ENCODE measurements at places on chromosomes 5 and 9.

DNA sequence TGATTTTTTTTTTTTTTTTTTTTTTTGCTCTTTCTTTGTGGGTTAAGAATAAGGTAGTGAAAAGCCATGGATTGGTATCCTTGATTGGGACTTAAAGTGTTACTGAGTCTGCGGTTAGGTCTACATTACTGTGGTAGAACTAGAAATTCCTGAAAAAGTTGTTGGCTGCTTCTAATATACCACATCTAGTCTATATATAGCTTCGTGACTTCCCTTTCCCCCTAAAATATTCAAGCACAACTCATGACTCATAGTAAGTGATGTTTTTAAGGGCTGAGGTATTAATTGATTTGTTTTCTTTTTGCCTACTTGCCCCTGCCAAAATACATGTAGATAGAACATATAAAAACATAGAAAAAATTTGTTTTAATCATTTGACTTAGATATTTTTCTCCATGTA, 247.6 kb downstream of the TMEM232 start:
- DNase-seq, result no peak

- no peak for DNase-seq
These were observed 9.3 kb downstream of the SLC28A3 start for GRCh38 chr9:84331119-84331809.

DNA sequence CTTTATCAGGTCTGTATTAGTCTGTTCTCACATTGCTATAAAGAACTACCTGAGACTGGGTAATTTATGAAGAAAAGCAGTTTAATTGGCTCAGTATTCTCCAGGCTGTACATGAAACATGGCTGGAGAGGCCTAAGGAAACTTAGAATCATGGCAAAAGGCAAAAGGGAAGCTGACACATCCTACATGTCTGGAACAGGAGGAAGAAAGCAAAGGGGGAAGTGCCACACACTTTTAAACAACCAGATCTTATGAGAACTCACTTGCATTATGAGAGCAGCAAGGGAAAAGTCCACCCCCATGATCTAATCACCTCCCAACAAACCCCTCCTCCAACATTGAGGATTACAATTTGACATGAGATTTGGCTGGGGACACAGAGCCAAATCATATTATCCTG, 132.1 kb downstream of the PCSK1 start:
- no peak for DNase-seq

GRCh38 chr5:141950207-141951005, 7.6 kb downstream of the PCDH12 start:
- no peak for DNase-seq

DNA sequence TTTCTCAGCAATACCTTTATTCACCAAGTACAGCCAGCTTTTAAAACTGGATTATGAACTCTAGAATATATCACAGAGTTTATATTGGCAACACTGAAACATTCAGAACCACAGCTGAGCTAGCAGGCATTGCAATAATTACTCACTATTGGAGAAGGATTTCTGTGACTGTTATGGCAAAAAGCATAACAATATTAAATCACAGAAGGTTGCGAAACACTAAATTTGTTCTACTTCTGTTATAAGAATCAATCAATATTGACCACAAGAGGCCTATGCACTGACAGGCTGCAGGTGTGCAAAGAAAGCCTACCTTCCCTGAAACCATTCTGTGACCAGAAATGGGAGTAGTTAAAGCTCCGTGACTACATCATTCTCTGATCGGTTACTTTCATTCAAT, 59.2 kb downstream of the AP3B1 start:
- DNase-seq, result no peak

- DNase-seq, result no peak
These were observed 22.1 kb upstream of the LPCAT1 start for GRCh38 chr5:1545805-1546355.

- no peak for DNase-seq
These were observed 2.0 kb downstream of the RNF44 start for GRCh38 chr5:176535101-176535663.

- DNase-seq, result no peak
These were observed 5.7 kb upstream of the ADRB2 start for GRCh38 chr5:148820461-148821395.

DNA sequence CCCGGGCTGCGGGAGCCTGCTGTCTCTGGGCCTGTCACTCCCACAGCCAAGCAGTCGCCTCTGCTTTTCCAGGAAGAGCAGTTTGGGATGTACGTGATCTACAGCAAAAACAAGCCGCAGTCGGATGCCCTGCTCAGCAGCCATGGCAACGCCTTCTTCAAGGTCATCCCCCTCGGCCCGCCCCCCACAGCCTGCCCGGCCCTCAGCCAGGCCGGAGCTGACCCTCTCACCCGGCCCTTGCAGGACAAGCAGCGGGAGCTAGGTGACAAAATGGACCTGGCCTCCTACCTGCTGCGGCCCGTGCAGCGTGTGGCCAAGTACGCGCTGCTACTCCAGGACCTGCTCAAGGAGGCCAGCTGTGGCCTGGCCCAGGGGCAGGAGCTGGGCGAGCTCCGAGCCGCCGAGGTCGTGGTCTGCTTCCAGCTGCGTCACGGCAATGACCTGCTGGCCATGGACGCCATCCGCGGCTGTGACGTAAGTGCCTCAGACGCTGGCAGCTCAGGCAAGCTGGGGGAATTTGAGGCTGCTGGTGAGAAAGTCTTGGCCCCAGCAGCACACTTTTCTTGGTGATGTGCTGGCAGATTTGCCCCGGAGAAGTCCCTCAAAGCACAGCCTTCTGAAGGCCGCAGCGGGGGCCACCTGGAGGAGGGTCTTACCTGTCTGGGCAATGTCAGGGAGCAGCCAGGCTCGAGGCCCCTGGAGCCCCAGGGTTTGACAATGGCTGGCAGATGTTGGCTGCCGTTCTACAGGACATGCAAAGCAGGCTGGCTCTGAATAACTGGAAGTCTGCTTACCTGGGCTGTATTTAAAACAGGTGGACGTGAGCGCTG, 20.1 kb upstream of the LRRC14B start:
- DNase-seq, result no peak

- DNase-seq, result no peak
These were observed 4.3 kb upstream of the RNF183 start for GRCh38 chr9:113307396-113307975.
